NCI-H1048 (cell line): ENCODE measurements at places on chromosomes 2 and 18.

DNA sequence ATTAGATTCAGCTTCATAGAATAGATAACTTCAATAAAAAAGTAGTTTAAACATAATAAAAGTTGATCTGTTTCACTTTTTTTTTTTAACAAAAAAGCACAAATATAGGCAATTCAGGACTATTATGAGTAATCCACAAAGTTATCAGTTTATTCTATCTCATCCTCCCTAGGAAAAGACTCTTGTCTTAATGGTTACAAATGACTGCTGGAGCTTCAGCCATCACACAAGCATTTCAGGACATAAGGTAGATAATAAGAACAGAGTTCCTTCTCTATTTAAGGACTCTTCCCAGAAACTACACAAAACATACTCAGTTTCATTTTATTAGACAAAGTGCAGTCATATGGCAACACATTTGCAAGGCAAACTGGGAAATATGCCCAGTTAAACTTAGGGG lies 357.6 kb upstream of the SETBP1 start:
- DNase-seq, result no peak

DNA sequence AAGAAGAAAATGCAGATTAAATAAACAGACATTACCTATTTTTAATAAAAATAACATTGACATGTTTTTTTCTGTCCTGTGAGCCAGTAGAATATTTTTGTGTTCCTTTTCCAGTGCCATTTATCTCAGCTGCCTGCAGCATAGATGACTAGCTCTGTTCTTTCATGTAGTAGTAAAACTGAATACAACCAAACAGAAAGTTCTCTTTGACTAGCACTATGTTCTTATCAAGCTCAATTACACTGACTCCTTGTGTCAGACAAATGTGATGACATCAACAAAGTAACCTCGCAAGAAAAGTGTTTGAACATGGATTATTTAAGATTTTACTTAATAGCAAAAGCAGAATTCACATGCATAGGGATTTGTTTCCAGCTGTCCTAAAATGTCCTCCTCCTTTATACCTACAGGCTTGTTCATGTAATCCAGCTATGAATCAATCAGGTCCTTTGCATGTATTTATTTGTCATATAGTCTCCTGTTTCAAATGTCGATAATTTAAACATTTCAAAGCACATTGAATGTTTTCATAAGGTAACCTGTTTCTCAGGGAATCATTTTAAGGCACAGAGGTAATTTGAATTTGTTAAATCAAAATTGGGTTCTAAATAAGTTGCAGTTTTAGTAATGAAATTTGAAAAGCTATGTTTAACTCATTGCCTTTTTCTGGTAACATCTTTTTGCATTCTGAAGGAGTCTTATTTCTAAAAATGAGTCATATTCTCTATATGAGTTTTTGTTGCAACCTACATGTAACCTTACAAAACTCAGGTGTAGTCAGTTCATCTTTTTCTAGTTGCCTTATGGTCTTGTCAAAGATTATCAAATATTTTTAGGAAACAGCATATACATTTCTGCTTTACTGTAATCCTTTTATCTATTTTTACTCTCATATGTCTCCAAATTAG lies 215.3 kb upstream of the GULP1 start:
- DNase-seq, result no peak

DNA sequence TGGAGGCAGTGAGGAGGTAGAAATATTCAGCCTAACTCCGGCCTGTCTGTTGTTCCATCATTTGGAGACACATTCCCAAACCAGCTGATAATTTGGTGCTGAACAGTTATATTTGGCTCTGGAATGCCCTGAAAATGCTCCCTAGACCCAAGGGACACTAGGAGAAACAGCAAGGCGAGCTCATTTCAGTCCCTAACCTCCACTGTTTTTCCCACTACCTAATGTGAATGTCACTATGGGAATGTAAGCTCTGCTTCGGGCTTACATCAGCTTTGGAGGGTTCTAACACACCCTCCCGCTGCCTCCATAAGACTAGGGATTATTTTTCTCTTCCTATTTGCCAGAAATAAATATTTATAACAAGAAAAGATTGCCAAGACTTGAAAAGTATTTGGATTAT lies 103.5 kb downstream of the ANTXR1 start:
- DNase-seq, result no peak

GRCh38 chr18:76432970-76433767 lies 61.9 kb downstream of the ZNF516 start:
- no peak for DNase-seq

DNA sequence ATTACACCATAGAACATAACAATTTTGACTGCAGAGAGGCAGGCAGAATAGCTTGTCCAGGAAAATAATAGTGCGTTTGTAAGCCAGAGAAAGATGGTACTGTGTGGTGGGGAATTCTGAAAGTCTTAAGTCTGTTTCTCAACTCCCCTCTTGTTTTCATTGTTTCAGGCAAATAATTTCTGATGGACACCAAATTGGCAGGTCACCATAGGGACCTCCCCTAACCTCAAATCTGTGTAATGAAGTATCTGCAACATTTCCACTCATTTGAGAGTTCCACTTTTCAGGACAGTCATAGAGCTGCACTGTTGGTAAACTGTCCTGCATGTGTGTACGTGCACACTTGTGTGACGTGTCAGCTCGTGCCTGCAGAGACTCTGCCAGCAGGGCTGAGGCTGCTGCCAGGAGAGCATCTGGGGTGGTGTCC lies 195.6 kb downstream of the AGAP1 start:
- DNase-seq, result no peak

GRCh38 chr2:10046931-10047330 lies 3.6 kb downstream of the KLF11 start:
- DNase-seq, result no peak
